ENCODE measurements at places on chromosomes 1 and 21. TPM values are rescaled to one million over a fixed set of nuclear protein-coding genes. Genes with fewer than 3 reads are reported as not detected.

Gene PCAT6
- total RNA-seq, result not detected

Gene BCAN
- total RNA-seq, result not detected

Gene BNIPL
- 0.17 TPM for total RNA-seq

Gene CAPZB
- total RNA-seq, result 130 TPM

Gene SPATA46
- total RNA-seq, result not detected

Gene RCAN1
- total RNA-seq, result 23.1 TPM

Gene LCE1F
- not detected for total RNA-seq

Gene RNPC3
- total RNA-seq, result 5.0 TPM

Gene EPHA10
- not detected for total RNA-seq

Gene TNFSF4
- total RNA-seq, result 1.4 TPM

Gene S100A3
- 2.5 TPM for total RNA-seq

Gene AP4B1
- total RNA-seq, result 7.9 TPM

Gene NFASC
- 13.0 TPM for total RNA-seq

Gene KRTAP19-1
- not detected for total RNA-seq

Gene KCNK2
- total RNA-seq, result 17.9 TPM

Gene CYP4Z1
- not detected for total RNA-seq

Gene LCE1D
- not detected for total RNA-seq

Gene CLCA1
- not detected for total RNA-seq

Gene ATP6V1G3
- 0.23 TPM for total RNA-seq

Gene RXFP4
- not detected for total RNA-seq

Gene KCNN3
- total RNA-seq, result 0.09 TPM

Gene OR2L3
- total RNA-seq, result not detected

Gene PTPN22
- not detected for total RNA-seq

Gene TARDBP
- total RNA-seq, result 36.3 TPM

Gene HSD3B2
- total RNA-seq, result not detected

Gene IL24
- total RNA-seq, result not detected

Gene FCER1G
- not detected for total RNA-seq

Gene ARID1A
- 18.8 TPM for total RNA-seq

Gene SLC5A9
- total RNA-seq, result not detected

Gene GBP7
- not detected for total RNA-seq

Gene KANK4
- total RNA-seq, result 0.43 TPM

Gene WNT3A
- not detected for total RNA-seq

Gene CFAP45
- 0.12 TPM for total RNA-seq

Gene DCDC2B
- not detected for total RNA-seq

Gene FPGT
- 12.2 TPM for total RNA-seq

Gene CELA2A
- total RNA-seq, result not detected

Gene LCE3D
- total RNA-seq, result not detected

Gene CRYAA
- not detected for total RNA-seq

Gene CRP
- not detected for total RNA-seq

Gene LIPI
- total RNA-seq, result not detected

Gene S100A7A
- not detected for total RNA-seq

Gene MLLT11
- total RNA-seq, result 2.6 TPM

Gene SELL
- total RNA-seq, result 0.26 TPM

Gene SMYD3
- total RNA-seq, result 22.1 TPM

Gene IFNLR1
- not detected for total RNA-seq

Gene LRRC8B
- total RNA-seq, result 0.58 TPM

Gene OPTC
- not detected for total RNA-seq

Gene OR10J1
- not detected for total RNA-seq

Gene CFHR2
- not detected for total RNA-seq

Gene LYPLAL1
- total RNA-seq, result 17.4 TPM

Measured in pericardium fibroblast (primary cell).